ENCODE measurements at places on chromosomes 1 and 21.

DNA sequence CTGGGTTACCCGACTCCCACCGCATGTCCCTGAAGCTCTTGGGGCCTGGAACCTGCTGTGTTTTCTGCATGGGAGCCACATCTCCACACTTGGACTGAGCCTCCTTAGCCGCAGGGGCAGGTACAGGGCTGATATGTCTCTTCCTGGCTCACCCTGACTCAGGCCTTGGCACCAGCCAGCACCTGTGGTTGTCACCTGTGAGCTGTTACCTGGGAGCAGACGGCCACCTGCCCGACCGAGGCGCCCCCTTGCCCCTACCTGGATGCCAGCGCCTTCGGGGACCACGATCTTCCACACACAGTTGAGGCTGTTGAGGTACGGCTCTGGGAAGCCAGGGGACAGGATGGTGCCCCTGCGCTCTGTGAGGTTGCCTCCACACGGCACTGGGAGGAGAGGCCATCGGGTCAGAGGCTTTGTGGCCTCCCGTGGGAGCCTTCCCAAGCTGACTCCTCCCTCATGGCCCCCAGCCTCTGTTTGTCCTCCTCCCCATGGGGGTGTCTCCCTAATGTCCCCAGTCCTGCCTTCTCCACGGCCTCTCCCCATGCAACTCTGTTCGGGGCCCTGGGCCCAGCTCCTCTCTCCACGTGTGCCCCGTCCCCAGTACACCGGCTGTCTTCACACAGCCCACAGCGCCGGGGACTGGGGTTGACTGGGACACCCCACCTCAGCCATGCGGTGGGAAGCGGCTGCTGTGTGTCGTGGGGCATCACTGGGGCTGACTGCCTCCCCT is 152.0 kb downstream of the ZSCAN20 start:
- DNase-seq = no peak

- no peak for DNase-seq
Observed at GRCh38 chr1:7613851-7614205, 157.3 kb upstream of the VAMP3 start.

DNA sequence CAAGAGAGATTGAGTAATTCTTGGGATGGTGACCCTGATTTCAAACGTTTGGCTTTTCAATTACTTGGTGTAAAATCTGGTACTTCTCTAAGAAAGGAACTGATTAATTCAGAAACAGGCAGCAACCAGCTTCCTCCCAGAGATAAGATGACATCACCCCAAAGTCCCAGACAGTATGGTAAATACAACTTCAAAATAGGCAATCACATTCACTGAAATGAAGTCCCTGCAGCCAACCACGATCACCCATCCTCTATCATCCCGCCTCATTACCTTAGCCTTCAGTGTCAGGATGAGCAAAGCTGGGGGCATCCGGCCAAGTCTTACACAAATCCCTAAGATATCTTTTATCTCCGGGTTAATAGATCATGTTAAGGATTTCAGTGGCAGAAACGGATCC is 26.4 kb upstream of the RUNX1 start:
- DNase-seq = no peak

GRCh38 chr1:89607586-89608318 is 25.2 kb upstream of the LRRC8C start:
- no peak for DNase-seq

DNA sequence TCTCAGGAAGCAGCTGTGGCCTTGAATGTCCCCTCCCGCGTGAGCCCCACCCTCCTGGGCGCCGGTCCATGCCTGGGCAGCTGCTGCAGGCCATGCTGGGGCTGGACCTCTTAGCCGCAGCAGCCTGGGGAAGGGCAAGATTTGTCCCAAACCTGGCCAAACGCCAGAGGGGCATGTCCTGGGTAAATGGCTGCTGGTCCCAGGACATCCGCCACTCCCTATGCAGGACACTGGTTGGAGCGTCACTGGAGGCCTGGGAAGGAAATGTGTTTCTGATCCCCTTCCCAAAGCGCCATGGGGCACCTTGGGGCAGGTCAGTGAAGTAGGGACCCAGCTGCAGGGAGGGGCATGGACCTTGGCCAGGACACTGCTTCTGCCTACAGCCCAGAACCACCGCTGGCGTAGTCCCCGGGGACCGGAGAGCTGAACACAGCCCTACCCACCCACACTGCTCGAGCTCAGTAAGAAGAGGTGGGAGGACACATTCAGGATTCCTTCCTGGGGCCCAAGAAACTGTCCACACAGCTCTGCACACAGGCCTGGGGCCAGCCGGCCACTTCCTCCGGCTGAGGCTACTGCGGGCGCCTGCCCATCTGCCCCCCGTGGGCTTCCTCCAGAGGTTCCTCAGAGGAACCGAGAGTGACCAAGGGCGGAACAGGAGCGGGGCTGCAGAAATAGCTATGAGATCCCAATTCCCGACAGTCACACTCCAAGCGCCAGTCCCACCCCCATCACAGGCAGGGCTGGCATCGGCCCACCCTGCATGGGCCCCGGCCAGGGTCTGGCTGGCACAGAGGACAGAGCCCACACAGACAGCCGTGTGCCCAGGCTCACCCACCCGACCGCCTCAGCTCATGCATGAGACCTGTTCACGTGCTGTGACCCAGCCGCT is 10.8 kb upstream of the PLEKHG5 start:
- no peak for DNase-seq

DNA sequence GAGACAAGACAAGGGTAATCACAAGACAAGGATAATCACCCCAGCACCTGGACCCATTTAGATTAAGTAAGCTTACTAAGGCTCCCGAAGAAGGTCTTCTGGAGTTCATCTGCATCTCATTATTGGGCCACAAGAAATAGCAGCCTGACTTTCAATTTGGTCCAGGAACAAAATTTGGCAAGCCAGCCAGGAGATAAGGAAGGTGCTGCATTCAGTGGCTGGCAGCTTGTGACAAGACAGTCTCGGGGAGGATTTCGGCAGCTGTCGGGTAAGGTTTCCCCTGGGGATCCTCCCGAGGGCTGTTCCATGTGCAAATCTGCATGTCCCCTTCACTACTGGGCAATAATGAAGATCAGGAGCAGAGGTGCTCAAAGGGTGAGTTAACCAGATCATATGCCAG is 195.2 kb downstream of the FCRL5 start:
- DNase-seq = no peak

DNA sequence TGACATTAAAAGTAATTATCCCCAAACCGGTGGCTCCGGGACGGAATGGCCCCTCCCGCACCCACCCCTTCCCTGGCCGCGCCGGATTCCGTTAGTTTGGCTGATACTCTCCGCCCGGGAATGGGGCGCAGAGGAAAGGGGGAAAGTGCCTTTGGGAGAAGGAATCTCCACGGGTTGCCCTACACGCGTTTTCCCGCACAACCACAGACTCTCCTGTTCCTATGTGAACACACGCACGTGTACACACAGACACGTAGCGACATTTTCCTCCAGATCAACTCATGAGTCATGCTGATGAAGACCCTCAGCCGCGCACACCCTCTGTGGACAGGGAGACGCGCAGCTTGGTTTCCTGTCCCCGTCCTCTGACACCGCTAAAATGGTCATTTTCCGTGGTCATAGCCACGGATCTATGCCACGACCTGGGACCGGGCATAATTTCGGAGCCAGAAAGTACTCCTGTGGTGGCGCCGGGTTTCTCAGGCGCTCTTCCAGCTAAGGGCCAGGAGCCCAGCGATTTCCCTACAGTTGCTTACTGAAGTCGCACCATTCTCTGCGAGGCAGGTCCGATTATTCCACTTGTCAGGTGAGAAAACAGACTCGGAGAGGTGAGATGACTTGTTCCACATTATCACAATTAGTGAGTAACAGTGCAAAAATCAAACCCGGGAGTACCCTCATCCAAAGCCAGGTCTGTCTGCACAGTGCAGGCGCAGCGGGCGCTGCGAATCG is 4.0 kb upstream of the DMRTA2 start:
- DNase-seq = no peak

DNA sequence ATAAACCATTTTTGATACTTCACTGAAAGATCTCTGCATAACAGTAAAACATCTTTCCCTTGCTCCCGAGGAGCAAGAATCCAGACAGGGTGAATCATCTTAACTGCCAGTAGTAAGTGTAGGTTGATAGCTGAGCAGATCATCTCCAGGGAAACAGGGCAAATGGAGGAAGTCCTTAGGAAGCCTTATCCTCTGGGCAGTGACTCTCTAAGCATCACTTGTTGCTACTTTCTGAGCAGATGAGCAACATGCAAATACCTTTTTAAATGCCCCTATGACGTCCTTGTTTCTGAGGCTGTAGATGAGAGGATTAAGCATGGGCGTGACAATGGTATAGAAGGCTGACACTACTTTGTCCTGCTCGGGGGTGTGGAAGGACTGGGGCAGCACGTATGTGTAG is 8.9 kb downstream of the OR2T11 start:
- DNase-seq = no peak
